ENCODE measurements at places on chromosomes 2 and 18. TPM values are rescaled to one million over a fixed set of nuclear protein-coding genes. Genes with fewer than 3 reads are reported as not detected.

GRCh38 chr2:61626827-61627226 lies 88.7 kb upstream of the XPO1 start:
- no peaks in the 10 kb centered on the region for H3K4me1 ChIP-seq
- H3K36me3 ChIP-seq = no peaks in the 10 kb centered on the region
- H3K4me3 ChIP-seq = no peak overlapping the region
- H3K27ac ChIP-seq = no peak overlapping the region
- no peak for DNase-seq
- peaks cover 2% of the 10 kb centered on the region for H3K27me3 ChIP-seq

DNA sequence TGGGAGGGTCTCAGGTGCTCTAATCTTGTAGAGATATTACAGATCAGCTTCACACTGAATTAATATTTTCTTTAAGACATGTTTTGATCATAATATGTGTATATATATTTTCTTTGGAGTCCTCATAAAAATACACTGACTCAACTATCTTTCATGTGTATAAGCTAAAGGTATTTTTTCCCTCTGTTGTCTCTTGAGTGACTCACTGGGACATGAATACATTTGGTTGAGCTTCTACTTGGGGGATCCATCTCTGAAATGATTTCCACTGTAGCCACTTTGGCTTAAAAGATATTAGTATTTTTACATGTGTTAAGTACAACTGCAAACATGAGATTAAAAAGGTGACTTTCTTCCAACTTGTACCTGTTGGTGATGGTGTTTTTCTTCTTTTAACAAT lies 140.8 kb downstream of the TTN start:
- H3K27ac ChIP-seq = no peak overlapping the region
- DNase-seq = no peak
- no peak overlapping the region for H3K4me3 ChIP-seq

DNA sequence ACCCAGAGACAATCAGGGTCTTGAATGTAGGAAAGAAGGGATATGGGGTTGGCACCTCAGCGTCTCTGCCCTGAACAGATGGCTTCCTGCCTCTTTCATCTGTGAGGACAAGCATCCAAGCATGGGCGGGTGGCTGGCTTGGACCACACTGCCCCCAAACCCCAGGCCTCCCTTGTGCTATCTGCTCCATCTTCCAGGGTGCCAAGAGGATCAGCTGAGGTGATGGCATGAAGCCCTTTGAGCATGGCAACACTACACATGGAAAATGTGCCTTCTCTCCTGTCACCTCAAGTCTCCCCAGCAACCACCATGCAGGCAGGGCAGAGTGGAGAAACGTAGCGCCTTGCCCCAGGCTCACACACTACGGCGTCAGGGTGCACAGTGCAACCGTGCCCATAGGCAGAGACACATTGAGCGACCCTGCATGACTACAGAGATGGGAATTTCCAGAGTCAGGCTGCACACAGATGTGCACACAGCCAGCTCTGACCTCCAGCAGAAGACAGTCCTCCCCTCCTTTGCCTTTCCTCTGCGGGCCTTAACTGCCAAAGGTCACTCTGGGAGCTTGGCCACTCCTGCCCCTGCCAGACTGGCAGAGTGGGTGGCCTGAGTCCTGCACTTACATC lies 1.5 kb downstream of the KCNIP3 start:
- no peaks in the 10 kb centered on the region for H3K36me3 ChIP-seq
- no peaks in the 10 kb centered on the region for H3K4me1 ChIP-seq
- H3K27me3 ChIP-seq = peaks cover 28% of the 10 kb centered on the region
- no peak for DNase-seq
- H3K27ac ChIP-seq = no peak overlapping the region

GRCh38 chr2:20928617-20929016 lies 105.7 kb upstream of the LDAH start:
- DNase-seq = no peak
- no peak overlapping the region for H3K27ac ChIP-seq
- no peak overlapping the region for H3K4me3 ChIP-seq
- no peaks in the 10 kb centered on the region for H3K4me1 ChIP-seq
- no peaks in the 10 kb centered on the region for H3K36me3 ChIP-seq

- H3K27me3 ChIP-seq = no peaks in the 10 kb centered on the region
- no peak for DNase-seq
- no peak overlapping the region for H3K27ac ChIP-seq
Observed at GRCh38 chr2:217142649-217143266, 282.9 kb upstream of the TNP1 start.

GRCh38 chr2:173760553-173760952 lies 204.6 kb downstream of the SP3 start:
- no peaks in the 10 kb centered on the region for H3K4me1 ChIP-seq
- no peak for DNase-seq
- H3K36me3 ChIP-seq = no peaks in the 10 kb centered on the region

DNA sequence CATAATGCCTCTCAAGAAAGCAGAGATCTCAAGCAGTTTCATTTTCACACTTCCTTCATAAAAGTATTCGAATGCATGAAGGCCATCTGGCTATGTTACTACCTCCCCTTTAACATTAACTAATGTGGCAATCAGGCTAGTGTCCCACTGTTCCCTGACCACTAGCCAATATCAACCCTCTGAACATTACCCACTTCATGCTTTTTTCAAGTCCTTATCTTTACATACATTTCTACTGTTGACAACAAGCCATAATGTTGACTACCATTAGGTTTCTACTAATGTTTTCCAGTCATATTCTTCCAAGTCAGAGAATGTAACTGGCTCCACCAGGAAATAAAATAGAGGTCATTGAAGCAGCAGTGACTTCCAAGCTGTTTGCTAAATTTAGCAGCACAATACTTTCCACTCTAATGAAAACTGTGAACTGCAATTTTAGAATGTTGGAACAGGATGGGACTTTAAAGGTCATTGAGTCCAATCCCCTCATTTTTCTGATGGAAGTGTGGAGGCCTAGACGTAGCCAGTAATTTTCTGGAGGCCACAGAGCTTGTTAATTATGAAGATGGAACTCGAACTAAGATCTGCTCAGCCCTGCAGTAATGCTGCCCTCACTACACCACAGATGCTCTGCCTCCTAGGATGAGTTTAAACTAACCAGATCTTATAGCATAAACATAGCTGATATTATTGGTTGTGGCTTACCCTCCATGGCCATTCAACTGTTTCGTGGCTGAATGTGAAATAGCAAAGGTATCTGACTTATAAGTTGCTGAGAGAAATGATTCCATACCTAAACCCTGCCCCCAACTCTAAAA lies 630 bp upstream of the PPP1R1C start:
- no peak overlapping the region for H3K4me3 ChIP-seq
- H3K36me3 ChIP-seq = no peaks in the 10 kb centered on the region
- DNase-seq = no peak
- H3K27me3 ChIP-seq = peaks cover 2% of the 10 kb centered on the region

DNA sequence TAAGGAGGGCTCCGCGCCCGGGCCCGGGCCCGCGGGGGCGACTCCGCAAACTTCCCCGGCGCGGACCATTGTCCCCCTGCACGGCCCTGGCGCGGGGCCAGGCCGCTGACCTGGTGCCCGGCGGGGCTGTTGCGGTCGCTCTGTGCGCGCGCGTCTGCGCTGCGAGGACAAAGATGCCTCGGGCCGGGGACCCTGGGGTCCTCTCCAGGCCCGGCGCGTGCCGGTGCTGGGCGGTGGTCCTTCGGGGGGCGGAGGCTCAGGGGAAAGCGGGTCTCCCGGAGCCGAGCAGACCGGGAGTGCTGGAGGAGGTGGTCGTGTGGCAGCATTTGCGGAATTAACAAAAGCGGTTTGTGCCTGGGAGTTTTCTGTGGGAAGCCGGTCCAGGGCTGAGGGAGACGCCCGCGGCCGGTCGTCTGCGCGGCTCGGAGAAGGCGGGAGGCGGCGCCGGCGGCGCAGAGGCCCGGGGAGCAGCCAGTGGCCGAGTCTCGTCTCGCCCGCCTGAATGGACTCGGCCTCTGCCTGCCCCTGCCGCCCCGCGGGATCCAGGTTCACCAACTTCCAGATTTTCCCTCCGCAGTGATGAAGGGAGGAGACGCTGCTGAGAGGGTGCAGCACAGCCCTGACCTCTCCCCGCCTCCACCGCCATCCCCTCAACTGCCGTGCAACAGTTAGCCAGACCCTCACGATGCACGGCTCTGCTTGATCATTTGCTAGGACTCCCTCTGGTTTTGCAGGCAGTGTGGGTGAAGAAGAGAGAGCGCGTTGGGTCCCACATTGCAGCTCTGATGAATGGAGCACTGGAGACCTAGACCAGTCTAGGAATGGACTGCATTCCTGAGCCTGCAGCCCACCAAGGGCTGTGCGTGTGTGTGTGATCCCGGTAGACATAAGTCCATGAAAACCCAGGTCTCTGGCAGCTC lies 705 bp downstream of the EFR3B start:
- no peak overlapping the region for H3K27ac ChIP-seq
- H3K4me1 ChIP-seq = peaks cover 22% of the 10 kb centered on the region
- H3K4me3 ChIP-seq = peak overlapping the region; percentile 68
- no peaks in the 10 kb centered on the region for H3K36me3 ChIP-seq
- no peak for DNase-seq
- H3K27me3 ChIP-seq = peaks cover 49% of the 10 kb centered on the region

DNA sequence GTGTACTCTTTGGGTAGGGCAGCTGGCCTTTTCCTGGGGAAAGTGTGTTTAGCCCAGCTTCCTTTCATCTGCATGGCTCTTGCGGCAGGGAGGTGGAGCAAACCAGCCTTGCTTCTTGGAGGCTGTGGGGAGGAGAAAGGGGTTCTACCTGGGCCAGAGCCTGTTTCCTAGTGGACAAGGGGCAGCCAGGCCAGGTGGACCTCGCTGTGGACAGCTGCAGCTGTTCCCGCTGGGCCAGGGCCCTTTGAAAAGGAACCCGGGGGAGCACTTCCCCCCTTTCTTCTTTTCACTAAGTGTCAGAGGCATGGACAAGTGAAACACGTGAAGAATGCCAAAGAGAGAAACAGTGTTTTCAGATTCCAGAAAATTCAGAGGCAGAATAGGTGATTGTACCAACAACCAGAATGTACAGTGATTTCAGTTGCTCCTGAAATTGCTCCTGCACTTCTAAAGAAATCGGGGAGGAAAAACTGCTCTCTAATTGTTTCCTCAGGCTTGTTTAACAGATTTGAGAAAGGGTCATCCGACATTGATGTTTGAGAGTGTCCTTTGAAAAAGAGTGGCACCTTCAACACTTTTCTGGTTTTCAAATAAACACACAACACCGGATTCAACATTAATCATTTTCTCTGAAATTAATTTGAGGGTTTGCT lies 3.9 kb downstream of the GLI2 start:
- no peaks in the 10 kb centered on the region for H3K36me3 ChIP-seq
- no peak for DNase-seq
- H3K27ac ChIP-seq = no peak overlapping the region
- H3K4me3 ChIP-seq = no peak overlapping the region

DNA sequence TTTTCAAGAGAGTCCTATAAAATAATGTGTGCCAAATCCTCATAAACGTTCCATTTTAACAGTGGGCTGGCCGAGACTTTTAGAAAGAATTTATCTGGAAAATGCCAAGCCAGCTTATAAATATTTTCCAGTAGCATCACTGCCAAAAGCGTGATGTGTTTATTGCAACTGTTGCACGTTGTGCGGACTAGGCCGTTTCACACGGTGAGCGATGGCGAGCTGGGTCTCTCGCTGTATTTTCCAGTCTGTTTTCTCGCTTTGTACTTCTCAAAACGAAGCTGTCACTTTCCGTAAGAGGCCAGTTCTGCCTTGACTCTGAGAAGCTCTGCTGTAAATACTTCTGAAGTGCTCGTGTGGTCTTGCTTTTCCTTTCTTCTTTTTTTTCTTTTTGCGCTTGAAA lies 65.0 kb upstream of the ZNF236 start:
- DNase-seq = no peak

DNA sequence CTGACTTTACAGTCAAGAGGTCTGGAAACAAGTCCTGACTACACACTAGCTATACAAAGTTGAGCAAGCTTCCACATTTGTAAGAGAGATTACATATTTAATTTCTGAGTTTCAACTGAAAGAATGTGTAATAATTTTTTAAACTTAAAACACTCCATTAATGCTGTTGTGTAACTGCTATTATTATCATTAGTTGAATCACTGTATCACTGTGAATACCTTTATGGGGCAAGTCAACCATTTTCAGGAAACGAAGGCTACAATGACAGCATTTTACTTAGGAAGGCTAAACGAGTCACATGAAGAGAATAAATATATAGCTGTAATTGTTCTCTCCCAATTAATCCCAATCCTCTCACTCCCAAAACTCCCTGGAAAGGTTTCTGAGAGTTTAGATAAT lies 46.3 kb downstream of the TRIP12 start:
- H3K27ac ChIP-seq = no peak overlapping the region
- no peak overlapping the region for H3K4me3 ChIP-seq
- no peaks in the 10 kb centered on the region for H3K4me1 ChIP-seq
- no peaks in the 10 kb centered on the region for H3K36me3 ChIP-seq
- no peak for DNase-seq

DNA sequence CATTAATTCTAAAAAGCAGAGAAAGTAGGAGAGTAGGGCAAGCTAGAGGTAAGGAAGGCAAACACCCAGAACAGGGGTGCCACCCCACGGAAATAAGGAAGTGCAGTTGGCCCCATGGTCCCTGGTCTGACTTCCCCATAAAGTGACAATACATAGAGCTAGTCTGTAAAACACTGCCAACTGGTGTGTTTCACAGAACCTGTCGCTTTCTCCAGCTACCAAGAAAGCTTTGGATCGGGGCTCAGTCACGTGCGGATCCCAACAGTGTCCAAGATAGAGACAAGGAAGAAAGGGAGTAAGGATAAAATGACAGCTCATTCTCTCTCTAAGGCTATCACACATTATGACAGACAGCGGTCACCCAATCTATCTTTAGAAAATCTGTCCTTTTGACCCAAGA lies 36.4 kb downstream of the TBC1D8 start:
- H3K27ac ChIP-seq = no peak overlapping the region
- no peaks in the 10 kb centered on the region for H3K4me1 ChIP-seq
- H3K36me3 ChIP-seq = no peaks in the 10 kb centered on the region
- H3K27me3 ChIP-seq = no peaks in the 10 kb centered on the region

GRCh38 chr2:193966590-193966989 lies 1690.4 kb upstream of the SLC39A10 start:
- H3K4me3 ChIP-seq = no peak overlapping the region
- no peaks in the 10 kb centered on the region for H3K36me3 ChIP-seq
- H3K27me3 ChIP-seq = no peaks in the 10 kb centered on the region
- no peak overlapping the region for H3K27ac ChIP-seq

DNA sequence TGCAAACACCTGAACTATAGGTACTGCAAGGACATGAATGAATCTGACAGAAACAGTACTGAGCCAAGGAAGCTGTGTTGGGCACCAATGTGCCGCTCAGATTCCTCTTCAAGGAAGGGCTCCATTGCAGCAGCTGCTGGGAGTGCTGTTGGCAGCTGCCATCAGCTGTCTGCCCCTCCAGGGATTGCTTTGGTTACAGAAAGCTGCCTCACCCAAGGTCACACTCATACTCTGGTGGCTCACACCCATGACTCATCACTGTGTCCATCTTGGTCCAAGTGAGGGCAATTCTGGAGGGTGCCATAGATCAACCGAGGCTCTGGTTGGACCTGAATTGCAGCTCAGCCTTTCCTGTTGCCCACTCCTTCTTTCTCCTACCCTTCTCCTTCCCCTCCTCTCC lies 24.4 kb upstream of the TRPM8 start:
- no peak for DNase-seq
- H3K36me3 ChIP-seq = no peaks in the 10 kb centered on the region
- no peaks in the 10 kb centered on the region for H3K27me3 ChIP-seq
- no peak overlapping the region for H3K4me3 ChIP-seq
- no peaks in the 10 kb centered on the region for H3K4me1 ChIP-seq

UGT1A10 gene
- total RNA-seq = not detected

EVX2 gene
- total RNA-seq = not detected

NCL gene
- 397 TPM for total RNA-seq
